Stimulated activated CD8-positive, alpha-beta memory T cell treated with anti-CD3 and anti-CD28 coated beads, Interleukin-15, amount 100 ng/mL, for 24 hours (primary cell): ENCODE measurements at places on chromosomes 7 and 10.

- no peak for DNase-seq
Observed at GRCh38 chr10:79488336-79488735, 24.0 kb upstream of the EIF5AL1 start.

DNA sequence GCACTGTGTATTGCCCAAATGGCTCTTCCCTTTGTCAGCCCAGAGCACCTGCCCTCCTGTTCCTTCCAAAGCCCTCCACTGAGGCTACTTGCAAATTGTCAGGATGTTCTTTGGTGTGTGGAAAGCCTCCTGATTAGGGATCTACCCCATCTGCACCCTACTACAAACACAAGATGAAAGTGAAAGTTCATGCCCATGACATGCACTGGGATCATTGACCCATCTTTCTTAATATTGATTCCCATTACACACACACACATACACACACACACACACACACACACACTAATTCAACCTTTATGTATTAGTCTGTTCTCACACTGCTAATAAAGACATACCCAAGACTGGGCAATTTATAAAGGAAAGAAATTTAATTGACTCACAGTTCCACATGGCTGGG is 213.7 kb upstream of the IGFBP3 start:
- no peak for DNase-seq

DNA sequence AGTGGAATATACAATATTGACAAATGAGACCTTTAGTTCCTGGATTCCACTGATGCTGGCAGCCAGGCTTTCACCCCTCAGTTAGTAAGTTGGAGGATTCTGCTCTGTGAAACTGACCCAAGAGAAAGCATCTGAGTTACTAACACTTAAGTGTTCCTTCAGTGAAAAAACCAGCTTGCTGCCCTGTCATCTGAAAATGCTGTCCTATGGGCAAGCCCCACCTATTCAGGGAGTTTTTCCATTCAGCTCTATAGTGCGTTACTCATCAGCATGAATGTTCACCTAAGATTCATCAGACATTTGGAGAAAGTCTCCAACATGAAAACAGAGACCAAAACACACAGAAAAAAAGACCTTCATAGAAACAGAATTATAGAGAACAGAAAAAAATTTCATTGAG is 37.9 kb downstream of the PRPF18 start:
- no peak for DNase-seq

GRCh38 chr7:90708841-90709317 is 112.8 kb downstream of the CDK14 start:
- DNase-seq, result no peak

DNA sequence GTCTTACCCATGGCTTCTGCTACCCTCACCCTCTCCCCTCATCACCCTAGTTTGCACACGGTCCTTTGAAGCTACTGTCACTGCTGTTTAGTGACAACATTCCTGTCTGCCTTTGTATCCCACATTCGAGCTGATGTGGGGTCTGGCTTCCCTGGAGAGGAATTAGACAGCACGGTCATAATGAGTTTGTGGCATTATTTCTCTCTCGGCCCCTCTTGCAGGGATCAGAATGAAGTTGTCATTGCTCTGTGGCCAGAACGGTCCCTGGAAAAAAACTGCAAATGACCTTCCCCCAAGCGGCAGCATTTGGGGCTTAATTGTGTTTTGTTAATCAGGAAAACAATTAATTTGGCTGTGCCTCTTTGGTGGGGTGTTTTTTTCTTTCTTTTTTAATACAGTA is 317.2 kb upstream of the PODXL start:
- no peak for DNase-seq

- no peak for DNase-seq
Observed at GRCh38 chr7:74438327-74438726, 15.4 kb upstream of the GTF2IRD1 start.

- DNase-seq, result no peak
Observed at GRCh38 chr7:84142726-84143125, 51.9 kb downstream of the SEMA3A start.

DNA sequence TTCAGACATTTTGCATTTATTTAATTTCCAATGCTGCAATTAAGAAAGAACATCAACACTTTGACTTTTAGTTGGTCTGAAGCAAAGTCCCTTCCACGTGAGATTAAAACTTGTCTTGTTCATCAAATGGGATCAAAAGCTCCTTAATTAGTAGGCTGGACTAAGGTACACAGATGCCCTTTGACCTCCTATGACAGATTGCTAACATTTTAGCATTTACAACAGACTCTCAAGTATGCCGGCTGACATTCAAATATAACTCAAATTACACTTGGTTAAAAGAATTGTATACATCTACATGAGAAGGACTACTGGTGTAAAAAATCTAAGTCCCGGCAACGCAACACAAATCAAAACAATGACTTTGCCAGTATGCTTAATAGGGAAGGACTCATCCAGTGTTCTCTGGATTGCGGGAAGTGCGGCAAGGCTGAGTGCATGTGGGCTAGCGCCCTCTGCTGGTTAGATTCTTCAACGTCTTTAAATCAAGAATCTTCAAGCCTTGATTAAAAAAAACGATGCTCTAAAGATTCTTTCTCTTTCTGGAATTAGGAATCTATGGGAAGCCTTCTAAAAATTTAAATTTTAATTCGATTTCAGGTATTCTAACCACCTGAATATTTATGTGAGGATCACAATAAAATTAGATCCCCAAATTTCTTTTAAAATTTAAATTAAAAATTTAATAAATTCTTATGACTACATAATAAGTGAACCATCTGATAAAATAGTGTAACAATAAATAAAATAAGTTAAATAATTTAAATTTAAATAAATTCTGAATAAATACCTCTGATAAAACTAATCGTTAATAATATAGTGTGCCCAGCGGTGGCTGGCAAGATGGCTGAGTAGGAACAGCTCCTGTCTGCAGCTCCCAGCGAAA is 444.7 kb downstream of the DGKB start:
- peak; percentile 3 for DNase-seq

DNA sequence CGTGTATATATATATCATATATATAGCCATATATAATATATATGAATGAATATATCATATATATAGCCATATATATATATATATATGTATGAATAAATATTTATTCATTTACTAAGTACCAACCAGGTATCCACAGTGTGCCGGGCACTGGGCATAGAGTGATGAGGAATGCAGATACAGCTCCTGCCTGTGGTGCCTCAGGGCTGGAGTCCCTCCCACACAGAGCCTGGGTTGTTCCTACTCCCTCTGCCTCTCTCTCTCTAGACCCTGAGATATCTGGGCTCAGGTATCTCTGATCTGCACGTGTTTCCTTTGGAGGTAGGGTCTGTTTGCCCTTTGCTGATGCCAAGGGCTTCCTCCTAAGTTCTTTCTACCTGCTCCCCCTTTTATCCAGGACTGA is 1.4 kb upstream of the PLPP4 start:
- DNase-seq, result no peak

DNA sequence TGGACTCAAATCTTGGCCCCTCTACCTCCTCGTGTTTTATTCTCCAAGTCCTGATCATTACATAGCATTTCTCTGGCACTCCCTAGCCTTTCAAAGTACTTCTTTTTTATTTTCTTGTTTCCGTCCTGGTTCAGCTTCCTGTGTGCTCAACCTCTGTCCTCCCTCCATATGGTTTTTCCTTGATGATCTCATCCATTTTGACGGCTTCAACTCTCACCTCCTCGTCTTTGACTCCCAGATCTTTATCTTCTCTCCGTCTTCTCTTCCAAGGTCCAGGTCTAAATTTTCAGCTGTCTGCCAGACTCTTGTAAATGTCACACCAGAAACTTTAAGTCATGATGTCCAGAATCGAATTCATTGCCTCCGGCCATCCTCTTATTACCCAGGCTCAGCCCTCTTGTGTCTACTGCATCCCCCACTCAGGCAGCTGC is 23.3 kb upstream of the GFRA1 start:
- DNase-seq, result no peak

DNA sequence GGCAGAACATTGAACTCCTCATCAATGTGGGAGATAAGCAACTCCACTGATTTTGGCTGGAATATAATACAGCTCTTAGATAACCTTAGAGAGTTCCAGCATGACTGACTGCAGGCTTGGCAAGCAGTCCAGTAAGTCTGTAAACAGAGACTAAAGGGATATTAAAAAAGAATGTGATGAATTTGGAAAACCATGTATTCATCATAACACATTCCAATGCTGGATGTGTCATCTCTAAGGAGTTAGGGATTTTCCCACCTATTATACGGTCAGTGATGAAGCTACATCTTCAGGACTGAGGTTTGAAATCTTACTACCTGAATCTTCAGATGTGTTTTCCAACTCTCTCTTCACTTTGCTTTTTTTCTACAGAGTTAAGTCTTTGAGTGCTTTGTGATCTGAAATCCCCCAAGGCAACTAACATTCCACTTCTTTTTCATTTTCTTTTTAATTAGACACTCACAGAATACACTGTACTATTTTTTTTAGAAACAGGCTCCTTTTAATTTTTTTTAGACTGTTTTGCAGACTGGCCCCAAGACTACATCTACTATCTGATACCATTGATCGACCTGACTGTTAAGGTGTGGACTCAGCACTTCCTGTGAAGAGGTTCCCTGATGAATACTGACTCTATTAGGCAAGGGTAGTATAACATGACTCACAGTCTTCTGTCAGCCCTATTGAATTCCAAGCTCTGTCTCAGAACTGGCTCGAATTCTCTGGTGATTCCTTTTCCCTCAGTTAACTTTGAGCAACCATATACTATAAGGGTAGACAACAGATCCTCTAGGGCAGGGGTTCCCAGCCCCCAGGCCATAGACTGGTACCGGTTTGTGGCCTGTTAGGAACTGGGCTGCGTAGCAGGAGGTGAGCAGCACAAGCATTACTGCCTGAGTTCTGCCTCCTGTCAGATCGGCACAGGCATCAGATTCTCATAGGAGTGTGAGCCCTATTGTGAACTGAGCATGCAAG is 678.2 kb downstream of the GRM8 start:
- DNase-seq, result no peak
